Panc1 (cell line): ENCODE measurements at places on chromosomes 1 and 21. TPM values are rescaled to one million over a fixed set of nuclear protein-coding genes. Genes with fewer than 3 reads are reported as not detected.

The USH2A gene
- total RNA-seq = not detected

The SPRR1B gene
- not detected for total RNA-seq

The REG4 gene
- not detected for total RNA-seq

The MTF1 gene
- total RNA-seq = 26.2 TPM

DNA sequence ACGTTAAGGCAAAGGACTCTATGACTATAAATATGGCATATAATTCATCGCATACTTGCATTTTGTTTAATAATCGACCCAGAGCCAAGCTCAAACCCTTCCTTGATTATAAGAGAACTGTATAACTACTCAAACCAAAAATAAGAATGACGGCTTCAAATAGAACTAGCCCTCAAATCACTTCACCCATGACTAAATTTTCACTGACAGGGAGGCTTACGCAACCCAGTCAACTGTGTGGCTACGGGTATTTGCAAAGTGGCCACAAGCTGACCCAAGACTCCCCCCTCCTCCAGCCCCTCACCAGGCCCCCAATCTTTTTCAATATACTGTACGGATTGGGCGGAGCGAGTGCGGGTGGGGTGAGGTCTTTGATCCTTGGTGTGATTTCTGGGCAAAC lies 268.3 kb downstream of the ASTN1 start:
- DNase-seq = no peak

GRCh38 chr1:47992720-47993415 lies 4.3 kb downstream of the TRABD2B start:
- DNase-seq = no peak

DNA sequence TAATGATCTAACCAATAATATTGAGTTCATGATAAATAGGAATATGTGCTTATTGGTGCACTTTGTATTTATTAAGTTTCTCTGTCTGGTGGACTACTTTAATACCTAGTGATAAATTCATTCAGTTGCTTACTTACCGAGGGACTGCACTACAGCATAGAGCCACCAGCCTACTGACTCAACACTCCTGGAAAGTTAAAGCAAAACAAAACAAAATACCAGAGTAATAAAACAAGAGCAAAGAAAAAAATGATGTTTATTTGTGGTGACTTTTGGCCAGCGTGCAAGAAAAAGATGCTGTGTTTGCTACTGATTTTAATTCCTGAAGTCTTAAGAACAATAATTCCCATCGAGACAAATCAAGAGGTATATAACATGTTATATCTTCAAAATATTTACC lies 586.3 kb downstream of the PLA2G4A start:
- no peak for DNase-seq

DNA sequence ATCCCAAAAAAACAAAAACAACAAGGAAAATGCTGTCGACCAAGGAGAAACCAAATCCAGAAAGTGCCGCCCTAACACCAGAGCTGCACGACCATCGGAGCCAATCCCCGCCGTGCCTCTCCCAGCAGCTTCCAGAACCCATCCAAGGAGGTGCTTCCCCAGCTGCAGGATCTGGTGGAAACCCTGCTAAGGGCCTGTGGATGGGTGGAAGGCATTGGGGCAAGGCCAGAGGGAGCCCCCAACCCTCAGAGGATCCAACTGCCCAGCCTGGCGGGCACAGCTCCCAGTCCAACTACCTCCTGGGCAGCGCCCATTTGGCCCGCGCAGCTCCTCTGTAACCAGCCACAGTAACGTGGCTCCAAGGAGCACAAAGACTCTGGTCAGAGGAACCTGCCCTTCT lies 81.6 kb downstream of the NPHP4 start:
- DNase-seq = no peak

- no peak for DNase-seq
Measured at GRCh38 chr1:114011796-114012195, 32.5 kb downstream of the OLFML3 start.

GRCh38 chr21:44024257-44024656 lies 12.1 kb downstream of the TRAPPC10 start:
- DNase-seq = no peak

DNA sequence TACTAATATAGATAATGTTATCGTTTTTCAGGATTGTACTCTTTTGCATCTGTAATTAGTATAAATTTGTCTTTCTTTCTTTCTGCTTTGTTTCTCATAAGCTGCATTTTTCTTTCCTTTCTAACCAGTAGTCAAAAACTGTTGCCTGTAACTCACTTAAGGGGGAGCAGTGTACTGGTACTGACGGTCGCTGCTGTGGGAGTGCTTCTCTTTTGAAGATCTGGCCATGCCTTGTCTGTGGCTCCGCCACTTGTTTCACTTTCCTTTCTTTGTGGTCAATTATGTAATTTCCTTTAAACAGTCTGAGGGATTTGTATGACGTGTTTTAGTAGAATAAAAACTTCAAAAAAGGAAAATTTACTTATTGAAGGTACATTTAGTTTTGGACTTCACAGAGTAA lies 37.0 kb downstream of the MIA3 start:
- DNase-seq = no peak

- DNase-seq = no peak
Measured at GRCh38 chr1:108843390-108844137, 13.3 kb downstream of the AKNAD1 start.

DNA sequence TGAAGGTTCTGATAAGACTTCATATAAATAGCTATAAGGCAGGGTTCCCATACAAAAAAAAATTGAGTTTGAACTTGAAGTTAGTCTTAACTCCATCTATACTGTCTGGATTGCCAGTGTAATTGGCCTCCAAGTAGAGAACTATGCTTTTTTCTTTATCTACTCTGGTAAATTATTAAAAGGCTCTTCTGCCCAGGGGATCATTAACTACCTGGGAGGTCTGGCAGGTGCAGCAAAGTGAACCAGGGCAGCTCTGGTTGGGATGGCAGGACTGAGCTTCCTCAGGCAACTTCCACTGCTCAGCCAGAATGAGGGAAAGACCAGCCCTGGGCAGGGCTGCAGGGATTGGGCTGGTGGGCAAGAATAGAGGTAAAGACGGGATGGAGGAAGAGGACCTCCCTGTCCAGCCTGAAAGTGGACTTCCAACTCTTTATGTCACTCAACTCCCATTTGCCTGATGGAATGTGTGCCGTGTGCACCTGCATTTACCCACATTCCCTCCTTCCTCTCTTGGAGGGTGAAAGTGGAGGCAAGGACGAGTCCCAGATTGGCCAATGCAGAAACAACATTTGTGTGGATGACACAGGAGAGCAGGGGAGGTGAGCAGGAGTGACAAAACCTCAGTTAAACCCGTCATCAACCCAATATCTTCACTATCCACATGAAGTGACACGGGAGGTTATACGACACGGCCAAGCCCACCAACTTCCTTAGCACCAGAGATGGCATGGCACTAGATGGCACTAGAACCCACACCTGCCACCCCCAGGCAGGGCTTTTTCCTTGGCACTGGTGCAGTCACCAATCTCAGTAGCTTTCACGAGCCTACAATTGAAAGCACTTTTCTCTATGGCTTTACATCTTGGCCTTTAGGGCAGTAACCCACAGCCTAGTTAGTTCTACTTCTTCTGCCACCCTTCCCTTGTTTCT lies 25.2 kb downstream of the CCN1 start:
- DNase-seq = peak; percentile 30

GRCh38 chr1:212484701-212485570 lies 52.2 kb downstream of the NENF start:
- DNase-seq = no peak
